ENCODE measurements at places on chromosomes 5 and 9. TPM values are rescaled to one million over a fixed set of nuclear protein-coding genes. Genes with fewer than 3 reads are reported as not detected.

IFNK gene
- total RNA-seq = not detected

ADAMTS13 gene
- total RNA-seq = 0.98 TPM

PPP1R2B gene
- not detected for total RNA-seq

NMUR2 gene
- not detected for total RNA-seq

EGFL7 gene
- total RNA-seq = 566 TPM

FBP1 gene
- 3.2 TPM for total RNA-seq

OR1Q1 gene
- not detected for total RNA-seq

CD14 gene
- total RNA-seq = not detected

ADRA1B gene
- 0.33 TPM for total RNA-seq

PDGFRB gene
- total RNA-seq = 1.3 TPM

NCS1 gene
- total RNA-seq = 42.4 TPM

PLPP7 gene
- 2.6 TPM for total RNA-seq

IFNA21 gene
- total RNA-seq = not detected

ARRDC1 gene
- 31.8 TPM for total RNA-seq

Data from vein endothelial cell (primary cell).